ENCODE measurements at places on chromosomes 12 and 14. TPM values are rescaled to one million over a fixed set of nuclear protein-coding genes. Genes with fewer than 3 reads are reported as not detected.
A peak's percentile ranks its signal among the peaks of the same experiment; 100 is the strongest.

- no peak for DNase-seq
- no peaks in the 10 kb centered on the region for H3K4me1 ChIP-seq
- no peak overlapping the region for H3K27ac ChIP-seq
- H3K36me3 ChIP-seq = no peaks in the 10 kb centered on the region
- H3K27me3 ChIP-seq = no peaks in the 10 kb centered on the region
- no peak overlapping the region for H3K4me3 ChIP-seq
These were observed 99.5 kb downstream of the ERGIC2 start for GRCh38 chr12:29281371-29282005.

DNA sequence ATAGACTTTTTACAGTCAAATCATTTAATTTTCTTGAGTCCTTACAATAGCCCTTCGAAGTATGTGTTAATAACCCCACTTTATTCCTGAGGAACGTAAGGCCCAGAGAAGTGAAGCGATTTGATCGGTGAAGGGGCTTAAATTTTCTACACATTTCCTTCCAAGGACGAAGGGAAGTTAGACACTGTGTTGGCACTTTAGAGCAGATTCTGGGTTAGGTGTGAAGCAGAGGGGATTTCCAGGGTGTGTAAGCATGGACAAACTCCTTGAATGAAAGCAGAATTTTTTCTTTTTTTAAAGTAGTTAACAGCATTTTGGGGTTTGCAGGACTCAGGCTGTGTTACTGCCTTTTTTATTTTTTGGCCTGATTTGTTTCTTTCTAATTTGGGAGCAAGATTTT lies 38.9 kb downstream of the PRORP start:
- H3K27me3 ChIP-seq = no peaks in the 10 kb centered on the region
- H3K27ac ChIP-seq = no peak overlapping the region
- H3K36me3 ChIP-seq = peaks cover 9% of the 10 kb centered on the region
- H3K4me1 ChIP-seq = peaks cover 39% of the 10 kb centered on the region
- peak; percentile 38 for DNase-seq

- H3K4me1 ChIP-seq = peaks cover 17% of the 10 kb centered on the region
- no peak overlapping the region for H3K4me3 ChIP-seq
- no peak overlapping the region for H3K27ac ChIP-seq
- H3K27me3 ChIP-seq = no peaks in the 10 kb centered on the region
These were observed 50.5 kb upstream of the HIF1A start for GRCh38 chr14:61644834-61645233.

CCDC177 gene
- total RNA-seq = not detected
